ENCODE measurements at places on chromosomes 7 and 10.
A peak's percentile ranks its signal among the peaks of the same experiment; 100 is the strongest.

DNA sequence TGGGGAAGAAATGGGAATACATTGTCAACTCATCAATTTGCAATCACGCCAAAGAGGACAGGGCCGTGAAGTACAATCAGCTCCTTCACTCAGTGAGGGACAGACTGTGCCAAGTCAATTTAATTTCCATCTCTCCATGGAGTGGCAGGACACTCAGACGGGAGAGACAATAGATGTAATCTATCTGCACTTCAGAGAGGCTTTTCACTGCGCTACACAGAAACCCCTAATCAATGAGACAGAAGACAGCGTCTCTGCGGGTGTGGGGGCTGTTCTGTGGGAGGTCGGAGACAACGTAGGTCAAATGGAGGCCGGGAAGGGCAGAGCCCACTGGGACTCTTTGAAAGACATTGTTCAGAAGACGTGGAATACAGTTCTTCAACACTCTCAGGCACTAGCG lies 541.0 kb upstream of the ADARB2 start:
- DNase-seq: peak; percentile 27

DNA sequence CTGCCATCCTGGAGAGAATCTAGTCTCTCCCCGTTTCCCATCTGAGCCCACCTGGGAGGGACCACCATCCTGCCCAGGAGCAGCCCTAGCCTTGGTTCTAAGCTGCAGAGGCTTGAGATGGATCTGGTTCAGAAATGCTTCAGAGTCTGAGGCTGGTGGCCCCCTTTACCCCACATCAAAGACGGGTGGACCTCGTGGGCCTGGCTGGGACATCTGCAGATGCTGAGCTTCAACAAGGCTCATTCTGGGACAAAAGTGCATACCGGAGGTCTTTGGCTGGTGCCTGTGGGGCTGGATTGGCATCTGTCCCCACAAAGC lies 4.9 kb upstream of the IRF5 start:
- DNase-seq: no peak

DNA sequence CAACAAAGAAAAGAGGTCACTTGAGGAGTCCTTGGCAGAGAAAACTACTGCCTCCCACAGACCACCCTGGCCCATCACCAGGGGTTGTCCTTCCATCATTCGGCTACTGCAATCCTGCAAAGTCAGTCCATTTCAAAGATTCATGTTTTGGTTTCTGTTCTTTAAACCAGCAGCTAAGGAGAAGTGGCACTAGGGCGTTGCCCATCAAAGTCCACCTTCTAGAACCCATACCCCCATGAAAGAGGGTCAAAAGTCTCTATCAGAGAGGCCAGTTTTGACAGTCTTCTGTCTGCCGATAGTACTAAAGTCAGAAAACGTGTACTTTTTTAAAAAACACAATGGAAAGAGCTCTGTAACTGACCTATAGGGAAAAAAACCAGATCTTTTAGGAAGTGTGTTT lies 14.4 kb downstream of the CCDC6 start:
- DNase-seq: no peak

- DNase-seq: no peak
Measured at GRCh38 chr10:132929953-132930548, 12.3 kb downstream of the CFAP46 start.
